GM23248 (cell line): ENCODE measurements at places on chromosomes 11 and 22. TPM values are rescaled to one million over a fixed set of nuclear protein-coding genes. Genes with fewer than 3 reads are reported as not detected.

- DNase-seq = no peak
These were observed 98.8 kb downstream of the CRYBB2 start for GRCh38 chr22:25318081-25318823.

DNA sequence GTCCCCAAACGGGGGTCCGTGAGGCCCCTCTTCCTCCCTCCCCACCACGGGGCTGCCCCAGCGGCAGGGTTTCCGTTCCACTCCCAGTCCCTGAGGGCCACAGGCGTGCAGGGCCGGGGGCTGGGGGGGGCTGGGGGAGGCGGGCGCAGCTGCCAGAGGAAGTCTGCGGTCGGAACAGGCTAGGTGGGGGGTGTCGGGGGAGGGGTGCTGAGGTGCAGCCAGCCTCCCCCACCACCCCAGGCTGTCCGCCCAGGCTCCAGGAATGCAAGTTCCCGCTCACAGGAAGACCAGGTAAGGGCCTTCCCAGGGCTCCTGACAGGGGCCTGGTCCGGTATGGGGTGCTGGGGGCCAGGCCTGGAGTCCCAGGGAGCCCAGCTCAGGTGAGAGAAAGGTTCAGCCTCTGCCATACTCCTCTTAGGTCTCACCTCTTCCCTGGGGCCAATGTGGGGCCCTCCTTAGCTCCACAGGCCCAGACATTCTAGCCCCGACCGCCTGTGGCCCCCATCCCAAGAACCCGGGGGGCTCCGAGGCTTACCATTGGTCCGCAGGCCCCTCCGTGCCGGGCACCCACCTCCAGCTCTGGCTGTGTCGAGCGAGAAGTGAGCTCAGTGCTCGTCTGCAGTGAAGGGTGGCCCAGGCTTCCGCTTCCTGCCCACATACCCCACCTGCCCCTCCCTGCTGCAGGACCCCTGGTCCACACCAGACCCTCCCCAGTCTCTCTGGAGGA is at the start of gene PTPRCAP:
PTPRCAP (minus strand) TSS at position 601 of the 727 bp plus-strand sequence; CDS start at position 538, 63 bp downstream.
- no peak for DNase-seq

DNA sequence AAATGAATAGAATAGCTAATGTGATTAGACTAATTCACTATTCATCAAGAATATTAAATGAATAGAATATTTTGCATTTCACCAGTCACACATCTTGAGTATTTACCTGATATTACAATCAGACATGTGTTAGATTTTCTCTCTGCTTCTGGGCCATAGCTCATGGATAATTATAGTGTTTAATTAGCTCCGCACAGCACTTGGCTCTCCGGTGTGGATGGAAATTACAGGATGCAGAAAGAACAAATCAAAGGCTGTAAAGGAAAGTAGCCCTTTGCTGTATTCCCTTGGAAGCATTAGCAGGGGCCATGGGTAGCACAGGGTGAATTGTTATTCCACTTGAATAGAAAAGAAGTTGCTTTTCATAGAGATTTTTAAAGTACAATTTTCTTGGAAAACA is 320.3 kb upstream of the SORL1-AS1 start:
- DNase-seq = no peak

GRCh38 chr11:125872138-125872491 is 15.4 kb upstream of the HYLS1 start:
- no peak for DNase-seq

DNA sequence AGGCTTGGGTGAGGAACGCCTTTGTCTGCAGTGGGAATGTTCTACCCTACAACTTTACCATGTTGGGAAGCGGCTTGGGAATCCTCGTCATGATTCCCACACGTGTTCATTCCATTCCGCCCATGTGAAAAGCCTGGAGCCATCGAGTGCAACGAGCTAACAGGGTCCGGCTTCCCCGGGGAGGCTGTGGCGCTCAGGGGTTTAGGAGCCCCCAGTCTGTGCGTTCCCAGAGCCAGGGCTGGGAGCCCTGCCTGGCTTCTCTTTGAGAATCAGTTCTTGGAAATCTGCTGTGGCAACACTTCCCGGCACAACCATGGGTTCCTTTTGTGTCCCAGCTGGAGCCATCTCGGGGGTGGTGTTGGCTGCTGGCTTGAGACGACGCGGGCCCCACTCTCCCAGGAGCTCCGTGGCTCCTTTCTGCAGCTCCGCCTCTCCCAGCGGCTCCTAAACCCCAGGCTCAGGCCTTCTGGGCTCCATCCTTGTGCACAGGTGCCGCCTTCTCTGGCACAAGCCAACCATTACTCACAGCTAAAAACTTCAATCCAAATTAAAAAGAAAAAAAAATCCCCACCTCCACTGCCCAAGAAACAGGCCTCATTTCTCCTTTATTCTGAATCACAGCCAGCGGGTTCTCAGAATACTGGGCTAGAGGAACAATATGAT is 18.7 kb upstream of the PPFIA1 start:
- DNase-seq = no peak

Gene JHY
- 5.1 and 7.3 TPM in 2 replicates for total RNA-seq

Gene POU2F3
- total RNA-seq = not detected in 2 replicates
